Hematopoietic multipotent progenitor cell (in vitro differentiated cells): ENCODE measurements at places on chromosomes 7 and 10.

DNA sequence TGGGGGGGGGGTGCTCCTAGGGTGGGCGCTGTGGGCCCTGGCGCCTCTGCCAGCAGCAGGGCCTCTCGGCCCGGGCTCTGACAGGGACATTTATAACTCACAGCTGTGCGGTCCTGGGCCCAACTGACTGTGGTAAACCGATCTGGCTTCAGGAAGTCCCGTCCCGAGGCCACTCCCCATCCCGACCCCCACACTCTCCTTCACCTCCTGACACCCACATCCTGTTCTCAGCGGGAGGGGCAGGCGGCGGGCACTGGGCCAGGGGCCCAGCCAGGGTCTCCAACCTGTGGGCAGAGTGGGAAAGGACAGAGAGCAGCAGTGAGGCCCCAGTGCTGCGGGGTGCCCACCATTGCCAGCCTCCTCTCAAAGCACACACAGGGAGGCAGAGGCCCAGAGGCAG, 69.1 kb downstream of the ZMIZ1 start:
- no peak for DNase-seq

DNA sequence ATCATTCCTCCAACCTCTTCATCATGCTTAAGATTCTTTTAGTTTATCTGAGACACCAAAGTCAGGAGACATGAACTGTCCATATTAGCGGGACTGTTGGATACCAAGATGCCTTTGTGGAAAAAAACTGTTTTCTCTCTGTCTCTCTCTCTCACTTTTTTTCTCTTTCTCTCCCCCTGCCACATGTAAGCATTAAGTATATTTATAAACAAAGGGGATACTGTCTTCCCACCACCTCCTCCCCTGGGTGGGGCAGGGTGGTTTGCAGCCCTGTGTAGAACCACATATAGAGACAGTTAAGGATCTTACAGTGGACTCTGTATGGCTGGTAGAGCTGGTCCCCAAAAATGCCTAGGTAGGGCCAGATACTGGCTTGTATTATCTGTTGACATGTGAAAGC, 101.3 kb downstream of the GLI3 start:
- no peak for DNase-seq

DNA sequence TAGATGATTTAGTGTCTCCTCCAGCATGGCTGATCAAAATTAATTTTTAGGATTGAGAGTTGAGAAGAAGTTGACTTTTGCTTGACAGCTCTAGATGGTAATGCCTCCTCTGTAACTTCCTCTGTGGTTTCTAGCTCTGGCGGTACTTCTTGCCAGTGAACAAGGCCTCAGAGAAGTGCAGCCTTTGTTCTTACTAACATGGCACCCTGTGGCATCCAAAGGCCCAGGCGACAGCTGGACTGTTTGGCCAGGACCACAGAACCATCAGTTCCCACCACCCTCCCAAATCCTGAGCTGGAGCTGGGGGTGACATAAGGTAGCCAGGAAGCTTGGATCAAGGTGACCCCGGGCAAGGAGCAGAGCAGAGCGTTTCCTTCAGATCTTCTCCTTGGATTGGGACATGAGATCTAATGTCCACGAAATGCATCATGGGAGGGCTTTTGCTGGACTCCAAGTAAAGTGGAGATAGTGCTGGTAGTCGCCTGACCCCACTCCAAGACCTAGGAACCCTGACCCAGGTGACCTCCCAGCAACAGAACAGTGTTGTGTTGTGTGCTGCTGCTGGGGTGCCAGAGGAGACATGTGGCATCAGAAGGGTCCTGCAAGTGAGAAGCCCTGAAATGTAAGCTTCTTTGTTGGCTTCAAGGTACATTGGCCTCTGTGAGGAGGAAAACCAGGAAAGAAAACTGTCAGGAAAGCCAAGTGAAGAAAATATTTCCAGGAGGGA, 41.8 kb downstream of the APBB1IP start:
- peak; percentile 65 for DNase-seq

- no peak for DNase-seq
Observed at GRCh38 chr10:126716366-126716765, 45.9 kb upstream of the C10orf90 start.
